SW 1271 (cell line): ENCODE measurements at places on chromosomes 7 and 10.
A peak's percentile ranks its signal among the peaks of the same experiment; 100 is the strongest.

DNA sequence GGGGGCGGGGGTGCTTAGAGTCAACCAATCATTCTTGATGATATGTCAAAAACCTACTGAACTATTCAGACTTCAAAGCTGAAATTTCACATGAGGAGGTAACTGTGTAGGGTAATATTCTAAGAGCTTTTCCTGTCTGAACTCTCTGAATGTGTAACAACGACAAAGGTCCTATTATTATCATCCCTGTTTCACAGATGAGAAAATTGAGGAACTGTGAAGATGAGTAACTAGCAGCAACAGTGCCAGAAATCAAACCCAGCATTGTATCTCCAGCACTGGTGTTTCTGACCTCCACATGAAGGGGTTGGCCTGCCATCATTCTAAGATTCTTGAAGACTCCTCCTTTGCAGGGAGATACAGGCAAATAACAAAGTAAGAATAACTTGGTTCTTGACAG, 294.7 kb upstream of the AOAH start:
- DNase-seq: no peak

DNA sequence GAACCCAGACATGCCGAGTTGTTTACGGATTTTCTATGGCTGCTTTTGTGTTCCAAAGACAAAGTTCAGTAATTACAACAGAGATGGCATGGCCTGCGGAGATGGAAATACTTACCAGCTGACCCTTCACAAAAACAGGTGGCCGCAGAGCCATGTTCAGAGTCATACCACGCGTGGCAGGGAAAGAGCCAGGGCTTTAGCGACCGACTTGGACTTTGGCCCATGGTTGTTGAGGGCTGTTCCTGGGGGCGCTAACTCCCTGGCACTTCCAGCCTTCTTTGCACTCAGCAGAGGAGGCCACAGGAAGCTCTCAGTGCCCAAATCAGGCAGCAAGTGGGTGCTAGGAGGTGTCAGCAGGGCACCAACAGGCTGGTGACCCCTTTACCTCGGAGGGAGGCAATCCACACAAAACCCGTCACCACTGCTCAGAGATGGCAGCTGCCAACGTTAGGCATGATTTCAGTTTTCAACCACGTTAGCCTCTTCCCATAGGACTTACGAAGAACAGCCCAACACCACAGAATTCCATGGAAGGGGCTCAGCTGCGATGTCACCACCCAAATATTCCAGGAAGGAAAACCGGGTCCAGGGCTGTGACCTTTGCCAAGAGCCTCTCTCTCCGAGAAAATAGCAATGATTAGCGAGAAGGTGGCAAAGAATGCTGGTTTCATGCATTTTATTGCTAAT, 21.4 kb upstream of the CNPY1 start:
- DNase-seq: no peak

- DNase-seq: no peak
Measured at GRCh38 chr10:72309290-72310240, 35.8 kb downstream of the DDIT4 start.

DNA sequence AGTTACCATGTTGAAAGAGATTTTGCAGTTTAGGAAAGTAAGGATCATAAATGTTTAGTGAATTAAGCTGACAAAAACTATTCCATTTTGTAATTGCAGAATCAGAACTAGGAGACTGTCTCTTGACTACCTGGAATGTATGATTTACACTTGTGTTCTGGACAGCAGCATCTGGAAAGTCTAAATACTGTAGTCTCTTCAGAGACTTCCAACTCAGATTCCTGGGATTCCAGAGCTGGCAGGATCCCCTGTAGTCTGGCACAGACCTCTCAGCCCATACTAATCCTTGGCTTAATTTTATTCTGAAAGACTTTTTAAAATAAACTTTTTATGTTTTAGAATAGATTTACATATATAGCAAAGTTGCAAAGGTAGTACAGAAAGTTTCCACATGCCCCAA, 452.7 kb downstream of the DPP6 start:
- no peak for DNase-seq

GRCh38 chr7:107017965-107018719, 26.4 kb upstream of the PRKAR2B start:
- no peak for DNase-seq

GRCh38 chr7:90727412-90727811, 131.3 kb downstream of the CDK14 start:
- no peak for DNase-seq

GRCh38 chr7:34162027-34162565, 256.8 kb downstream of the BMPER start:
- DNase-seq: no peak

DNA sequence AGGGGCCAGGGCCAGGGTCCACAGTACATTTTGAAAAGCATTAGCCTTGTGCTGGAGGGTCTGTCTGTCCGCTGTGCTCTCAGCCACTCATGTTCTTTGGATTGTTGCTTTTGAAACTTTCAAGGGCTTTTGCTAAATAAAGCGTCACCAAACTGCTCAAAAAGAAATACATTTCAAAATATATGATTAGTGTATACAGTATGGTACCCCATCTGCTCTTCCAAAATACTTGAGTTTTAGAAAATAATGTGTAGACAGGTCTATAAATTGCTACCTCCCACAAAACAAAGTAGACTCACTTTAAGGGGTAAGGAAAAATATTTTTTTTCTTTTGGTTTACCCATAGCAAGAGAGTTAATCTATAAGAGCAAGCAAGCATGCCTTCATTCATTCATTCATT, 194.3 kb upstream of the AOAH start:
- DNase-seq: no peak

DNA sequence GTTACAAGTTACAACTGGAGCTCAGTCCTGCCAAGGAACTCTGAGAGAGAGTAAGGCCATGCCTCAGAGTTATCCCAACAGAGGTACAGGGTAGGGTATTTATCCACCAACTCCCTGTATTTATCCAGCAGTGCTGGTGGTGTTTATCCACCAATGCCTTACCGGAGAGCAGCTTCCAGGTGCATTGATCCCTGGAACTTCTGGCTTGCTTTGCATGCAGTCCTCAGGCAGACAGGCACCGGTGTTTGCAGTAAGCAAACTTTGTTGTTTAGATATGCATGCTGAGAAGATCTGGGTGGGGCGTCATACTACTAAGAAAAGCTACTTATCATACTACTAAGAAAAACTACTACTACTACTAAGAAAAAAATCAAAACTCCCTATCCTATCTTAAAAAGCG, 92.4 kb downstream of the CYP26A1 start:
- no peak for DNase-seq

- no peak for DNase-seq
Measured at GRCh38 chr7:100804681-100805431, 22.5 kb downstream of the EPHB4 start.

GRCh38 chr7:148964483-148965267, 63.6 kb downstream of the PDIA4 start:
- DNase-seq: no peak

GRCh38 chr7:19304086-19304485, 158.9 kb upstream of the FERD3L start:
- DNase-seq: no peak

DNA sequence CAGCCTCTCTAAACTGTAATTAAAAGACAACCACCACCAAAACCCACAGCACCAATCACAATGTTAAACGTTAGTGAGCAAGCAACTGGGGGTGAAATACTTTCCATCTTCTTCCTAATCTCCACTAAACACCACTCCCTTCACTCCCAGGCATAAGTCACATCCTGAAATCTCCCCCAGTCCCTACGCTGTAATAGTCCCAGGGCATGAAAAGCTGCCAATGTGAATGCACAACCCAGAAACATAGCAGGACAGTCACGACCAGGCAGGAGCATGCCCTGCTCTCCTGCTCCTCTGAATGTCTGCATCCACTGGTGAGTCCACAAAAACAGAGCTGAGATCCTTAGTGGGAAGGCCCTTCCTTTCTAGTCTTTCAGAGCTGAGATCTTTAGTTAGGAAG, 288.9 kb downstream of the PARD3 start:
- no peak for DNase-seq

DNA sequence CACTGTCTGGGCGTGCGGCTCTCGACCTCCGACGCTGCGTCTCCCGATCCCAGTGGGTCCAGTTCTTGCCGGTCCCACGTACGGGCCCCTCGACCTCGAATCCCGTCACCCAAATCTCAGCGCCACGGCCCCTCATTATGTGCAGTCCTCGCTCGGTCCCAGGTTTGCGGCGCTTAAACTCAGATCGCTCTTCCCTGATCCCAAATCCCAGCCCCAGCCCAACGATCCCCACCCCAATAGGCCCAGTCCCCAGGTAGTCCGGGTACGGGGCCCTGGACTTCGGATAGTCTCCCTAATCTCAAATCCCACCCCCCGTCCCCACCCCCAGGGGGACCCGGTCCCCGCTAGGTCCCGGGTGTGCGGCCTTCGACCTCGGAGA, 666 bp downstream of the HNRNPF start:
- DNase-seq: no peak

DNA sequence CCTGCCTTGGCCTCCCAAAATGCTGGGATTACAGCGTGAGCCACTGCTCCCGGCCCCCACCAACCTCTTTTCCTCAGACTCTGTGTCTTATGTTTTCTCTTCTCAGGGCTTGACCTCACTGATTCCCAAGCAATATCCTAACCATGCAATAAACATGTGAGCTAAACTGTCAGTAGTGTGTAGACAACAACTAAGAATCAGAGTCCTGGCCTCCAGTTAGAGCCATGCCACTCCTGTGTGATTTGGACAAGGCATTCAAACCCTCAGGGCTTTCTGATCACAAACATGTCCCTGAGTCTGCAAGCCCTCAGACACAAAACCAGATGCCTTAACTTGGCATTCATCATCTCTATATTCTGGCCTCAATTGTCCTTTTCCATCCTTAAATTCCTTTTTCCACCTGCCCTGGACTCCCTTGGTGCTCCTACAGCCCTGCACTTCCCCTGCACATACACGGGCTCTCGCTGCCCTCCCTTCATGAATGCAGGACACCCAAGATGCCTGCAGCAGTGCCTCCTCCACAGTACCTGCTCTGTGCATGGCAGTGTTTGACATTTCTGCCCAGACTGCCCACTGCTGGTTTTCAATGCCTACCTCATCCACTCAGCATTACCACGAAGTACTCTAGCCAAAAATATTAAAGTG, 142.8 kb downstream of the CYP26A1 start:
- no peak for DNase-seq

GRCh38 chr10:132516771-132517725, 20.5 kb upstream of the INPP5A start:
- DNase-seq: no peak

GRCh38 chr10:115861864-115862263, 411.1 kb downstream of the GFRA1 start:
- DNase-seq: no peak

- no peak for DNase-seq
Measured at GRCh38 chr7:106553446-106553836, 107.5 kb downstream of the CCDC71L start.

DNA sequence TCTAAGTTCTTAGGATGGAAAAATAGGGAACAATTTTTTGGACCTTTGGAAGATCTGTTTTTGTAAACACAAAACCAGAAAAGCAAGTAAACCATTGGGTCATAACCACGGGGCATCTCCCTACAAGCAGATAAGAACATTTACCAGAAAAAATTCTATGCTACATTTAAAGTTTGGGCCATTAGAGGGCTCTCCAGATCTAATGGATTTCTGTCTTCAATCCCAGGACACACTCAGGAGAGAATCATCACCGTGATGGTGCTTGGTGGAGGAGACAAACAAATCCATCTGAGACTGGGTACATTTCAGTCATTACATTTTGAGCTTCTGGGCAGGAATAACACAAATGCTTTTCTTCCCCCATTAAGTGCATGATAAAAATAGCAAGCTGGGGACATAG, 178.4 kb upstream of the TARP start:
- DNase-seq: peak; percentile 16

DNA sequence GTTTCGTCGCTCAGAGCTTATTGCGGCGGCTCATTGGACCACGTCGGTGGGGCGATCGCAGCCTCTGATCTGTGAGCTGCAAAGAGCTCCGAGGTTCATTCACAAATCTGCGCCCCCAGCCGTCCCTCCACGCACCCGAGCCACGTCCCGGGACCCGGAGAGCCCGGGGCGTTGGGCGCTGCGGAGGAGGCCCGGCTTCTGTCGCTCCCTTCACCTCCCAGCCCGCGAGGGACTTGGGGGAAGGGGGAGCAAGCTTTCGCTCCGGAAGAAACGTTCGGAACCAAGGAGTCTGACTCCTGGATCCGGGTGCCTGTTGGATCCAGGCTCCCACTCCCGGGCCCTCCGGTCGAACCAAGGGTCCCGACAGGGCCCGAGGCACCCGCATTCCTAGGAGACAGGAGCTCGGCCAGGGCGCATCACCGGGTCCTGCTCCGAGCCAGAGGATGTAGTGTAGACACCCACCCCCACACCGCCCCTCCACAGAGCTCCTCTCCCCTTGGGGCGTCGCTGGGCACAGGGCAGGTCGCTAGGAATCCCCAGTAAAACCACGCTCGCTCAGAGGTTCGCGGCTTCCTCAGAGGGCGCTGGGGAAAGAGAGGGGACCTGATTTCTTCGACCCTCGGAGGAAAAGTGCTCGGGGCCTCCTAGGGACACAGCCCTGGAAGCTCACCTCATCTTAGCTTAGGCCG, 7.9 kb upstream of the EN2 start:
- no peak for DNase-seq

- DNase-seq: no peak
Measured at GRCh38 chr7:14598978-14599377, 303.6 kb downstream of the DGKB start.

- DNase-seq: no peak
Measured at GRCh38 chr10:84214046-84214572, 11.2 kb downstream of the LRIT2 start.

DNA sequence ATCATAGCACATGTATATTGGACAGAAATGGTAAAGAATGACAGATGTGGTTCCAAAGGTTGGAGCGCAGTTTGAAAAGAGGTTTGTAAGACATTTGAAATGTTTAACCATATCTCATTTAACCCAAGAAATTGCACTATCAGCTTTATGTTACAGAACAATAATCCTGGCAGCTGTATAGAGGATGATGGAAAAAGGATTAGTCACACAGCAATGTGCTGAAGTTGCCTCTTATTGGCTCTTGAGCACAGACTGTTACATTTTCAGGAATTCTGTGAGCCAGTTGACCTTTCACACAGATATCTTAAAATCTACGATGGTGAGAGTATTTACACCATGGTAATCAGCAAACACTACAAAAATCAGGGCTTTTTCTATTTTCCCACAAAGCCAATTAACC, 3.9 kb downstream of the COG5 start:
- no peak for DNase-seq

- no peak for DNase-seq
Measured at GRCh38 chr10:115045499-115045898, 47.7 kb upstream of the ATRNL1 start.

GRCh38 chr7:142636751-142637150, 112.5 kb upstream of the PRSS1 start:
- no peak for DNase-seq

GRCh38 chr10:48475943-48476278, 129.0 kb downstream of the ARHGAP22 start:
- no peak for DNase-seq

GRCh38 chr10:28139138-28139537, 140.3 kb upstream of the ODAD2 start:
- peak; percentile 96 for DNase-seq

GRCh38 chr7:14020339-14020900, 31.0 kb upstream of the ETV1 start:
- DNase-seq: no peak

GRCh38 chr10:70549962-70550458, 52.5 kb downstream of the PRF1 start:
- DNase-seq: no peak

- DNase-seq: no peak
Measured at GRCh38 chr7:101411508-101411874, 48.8 kb downstream of the COL26A1 start.
